Stimulated activated CD8-positive, alpha-beta memory T cell treated with anti-CD3 and anti-CD28 coated beads, Interleukin-7, amount 100 ng/mL, for 1 hour (primary cell): ENCODE measurements at places on chromosomes 3 and 15.

- no peak for DNase-seq
Observed at GRCh38 chr3:106302451-106303221, 433.8 kb upstream of the CBLB start.

DNA sequence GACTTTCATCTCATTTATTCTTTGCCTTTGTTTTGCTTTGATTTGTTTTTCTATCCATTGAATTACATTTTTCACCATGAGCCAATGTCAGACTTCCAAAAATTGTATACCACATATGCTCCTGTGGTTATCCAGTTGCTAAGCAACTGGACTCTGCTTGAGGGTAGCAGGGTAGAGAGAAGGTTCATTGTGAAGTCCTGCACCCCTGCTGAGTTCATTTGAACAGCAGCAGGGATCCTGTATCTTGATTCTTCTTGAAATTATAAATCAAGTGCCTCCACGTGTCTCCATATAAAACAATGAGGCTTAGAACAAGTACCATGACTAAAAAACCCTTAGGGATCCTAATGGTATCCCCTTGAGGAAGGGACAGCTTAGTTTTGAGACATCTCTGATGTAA is 449.3 kb downstream of the ROBO2 start:
- DNase-seq, result no peak

- DNase-seq, result no peak
Observed at GRCh38 chr15:58466566-58466965, 34.8 kb downstream of the LIPC start.

DNA sequence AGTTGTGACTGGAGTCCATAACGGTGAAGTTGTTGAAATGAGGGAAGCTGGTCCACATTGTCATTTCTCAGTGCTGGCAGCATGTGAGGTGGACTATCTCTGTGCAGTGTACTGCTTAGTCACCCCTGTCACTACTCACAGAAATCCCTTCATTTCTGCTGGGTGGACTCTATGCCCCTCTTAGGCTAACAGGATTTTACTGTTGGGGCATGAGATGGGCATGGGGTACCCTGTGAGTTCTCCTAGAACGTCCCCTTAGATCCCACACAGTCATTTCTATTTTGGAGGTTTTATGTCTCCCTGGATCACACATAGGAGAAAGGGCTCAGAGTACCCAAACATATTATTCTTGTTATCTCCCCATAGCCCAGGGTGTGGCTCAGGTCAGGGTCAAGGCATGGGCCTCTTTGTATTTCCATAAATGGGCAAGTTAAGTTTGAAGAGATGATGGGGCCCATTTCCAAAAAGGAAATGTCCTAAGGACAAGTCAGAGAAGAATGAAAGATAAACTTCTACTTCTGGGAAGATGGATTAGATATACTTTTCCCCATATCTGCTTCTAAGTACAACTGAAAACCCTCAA is 15.2 kb downstream of the P2RY1 start:
- no peak for DNase-seq

GRCh38 chr15:62607643-62608042 is 434.9 kb upstream of the TPM1 start:
- DNase-seq, result no peak

- DNase-seq, result no peak
Observed at GRCh38 chr3:29346828-29347227, 66.0 kb downstream of the RBMS3 start.

DNA sequence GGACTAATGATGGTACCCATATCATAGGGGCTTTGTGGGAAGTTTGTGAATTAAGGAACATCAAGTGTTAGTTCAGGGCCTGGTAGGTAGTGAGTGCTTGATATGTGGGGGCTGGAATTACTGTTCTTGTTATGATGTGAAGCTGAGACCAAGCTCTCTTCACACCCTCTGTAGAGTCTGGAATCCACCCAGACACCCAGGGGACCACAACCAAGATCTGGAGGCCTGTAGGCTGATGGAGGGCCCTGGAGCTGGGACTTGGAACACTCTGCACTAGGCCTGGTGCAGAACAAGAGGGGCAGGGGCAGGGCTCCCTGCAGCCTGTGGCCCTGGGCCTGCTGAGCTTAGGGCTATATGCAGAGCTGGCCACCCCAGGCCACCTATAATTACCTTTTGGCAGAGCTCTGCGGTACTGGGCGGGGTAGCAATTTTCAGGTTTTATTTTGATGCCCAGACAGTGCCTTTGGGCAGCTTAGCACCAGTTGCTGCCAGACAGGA is 13.1 kb upstream of the PRKCD start:
- no peak for DNase-seq

DNA sequence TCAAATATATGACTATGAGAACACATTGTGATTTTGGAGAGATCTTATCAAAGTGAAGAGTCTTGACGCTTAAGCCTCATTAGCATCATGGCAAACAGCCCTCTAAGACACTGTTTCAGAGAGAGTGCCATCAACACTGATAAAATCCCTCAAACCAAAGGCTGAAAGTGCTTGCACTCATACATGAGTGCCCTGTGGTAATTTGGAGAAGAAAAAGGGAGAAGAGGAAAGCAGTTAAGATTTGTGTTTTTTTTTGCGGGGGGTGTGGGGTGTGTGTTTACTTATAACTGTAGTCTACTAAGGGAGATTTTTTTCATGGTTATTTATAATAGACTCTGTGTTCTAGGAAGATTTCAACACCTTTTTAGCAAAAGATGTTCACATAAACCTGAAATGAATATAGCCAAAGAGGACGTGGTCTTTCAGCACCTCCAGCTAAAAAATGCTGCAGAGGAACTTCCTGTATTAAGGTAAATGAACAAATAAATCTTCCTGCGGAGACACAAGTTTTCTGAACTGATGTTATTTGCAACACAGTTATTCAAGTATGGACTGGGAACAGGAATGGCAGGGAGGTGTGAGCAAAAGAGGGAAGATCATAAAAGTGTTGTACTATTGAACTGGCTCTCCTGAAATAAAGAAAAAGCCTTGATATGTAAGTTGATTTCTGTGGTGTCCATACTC is 81.9 kb upstream of the TGFBR2 start:
- no peak for DNase-seq

GRCh38 chr15:81282911-81283310 is 41.0 kb downstream of the STARD5 start:
- no peak for DNase-seq

GRCh38 chr3:59856934-59857460 is 807.2 kb upstream of the CFAP20DC start:
- DNase-seq, result no peak

GRCh38 chr3:58487140-58487886 is 4.6 kb upstream of the KCTD6 start:
- DNase-seq, result no peak

DNA sequence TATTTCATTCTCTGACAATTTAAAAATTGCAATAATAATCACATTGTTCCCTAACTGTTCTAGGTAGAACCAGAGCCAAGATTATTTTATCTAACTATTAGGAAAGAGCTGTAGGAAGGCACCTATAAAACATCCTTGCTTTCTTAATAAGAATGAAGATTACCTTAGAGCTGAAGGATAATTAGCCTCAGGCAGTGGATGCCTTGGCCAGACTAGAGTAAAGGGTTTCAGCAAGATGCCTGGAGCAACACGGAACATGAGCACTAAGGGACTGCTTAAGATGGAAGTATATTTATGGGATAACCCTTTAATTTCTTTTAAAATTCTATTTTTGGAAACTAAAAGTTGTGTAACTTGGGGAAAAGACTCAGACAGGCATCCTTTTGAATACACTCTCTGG is 456.6 kb upstream of the RBMS3 start:
- no peak for DNase-seq

DNA sequence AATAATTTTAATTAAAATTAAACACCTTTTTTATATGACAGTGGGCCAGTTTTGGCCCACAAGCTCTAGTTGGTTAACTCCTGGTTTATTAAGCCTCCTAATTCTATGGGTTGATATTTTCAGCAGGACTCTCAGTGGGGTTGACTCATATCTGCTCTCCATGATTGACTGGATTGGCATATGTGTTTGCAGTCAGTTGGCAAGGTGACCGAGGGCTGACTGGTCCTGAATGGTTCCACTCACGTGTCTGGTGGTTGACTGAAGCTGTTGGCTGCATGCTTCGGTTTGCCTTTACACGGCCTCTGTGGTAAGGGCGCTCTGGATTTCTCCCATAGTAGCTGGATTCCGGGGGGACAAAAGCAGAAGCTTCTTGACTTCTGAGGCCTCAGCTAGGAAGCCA is 65.3 kb upstream of the ZNF280D start:
- no peak for DNase-seq

- no peak for DNase-seq
Observed at GRCh38 chr3:48467110-48467454, 20.5 kb downstream of the ATRIP start.
